ENCODE measurements at places on chromosomes 4 and X.

GRCh38 chr4:112076919-112077608 lies 68.2 kb upstream of the FAM241A start:
- no peak for DNase-seq

GRCh38 chr4:52312722-52313121 lies 261.6 kb downstream of the SPATA18 start:
- no peak for DNase-seq

GRCh38 chr4:184375027-184375426 lies 99.3 kb downstream of the IRF2 start:
- DNase-seq, result no peak

- no peak for DNase-seq
Measured at GRCh38 chrX:63330681-63331080, 20.5 kb downstream of the SPIN4 start.

DNA sequence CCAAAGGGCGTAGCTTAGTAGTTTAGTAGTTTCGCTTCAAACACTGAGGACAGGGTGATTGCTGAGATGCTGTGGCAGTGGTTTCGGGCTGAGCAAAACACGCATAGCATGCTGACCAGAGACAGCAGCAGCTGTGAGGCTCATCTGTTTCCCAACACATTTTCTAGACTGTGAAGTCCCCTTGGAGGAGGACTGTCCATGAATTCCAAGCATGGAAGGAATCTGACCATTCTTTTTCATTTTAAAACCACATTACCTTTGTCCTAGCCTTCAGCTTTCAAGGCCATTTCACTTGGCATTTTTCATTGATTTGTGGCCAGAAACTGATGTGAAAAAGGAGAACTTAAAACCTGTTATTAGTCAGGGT lies 240.9 kb downstream of the PALLD start:
- no peak for DNase-seq

DNA sequence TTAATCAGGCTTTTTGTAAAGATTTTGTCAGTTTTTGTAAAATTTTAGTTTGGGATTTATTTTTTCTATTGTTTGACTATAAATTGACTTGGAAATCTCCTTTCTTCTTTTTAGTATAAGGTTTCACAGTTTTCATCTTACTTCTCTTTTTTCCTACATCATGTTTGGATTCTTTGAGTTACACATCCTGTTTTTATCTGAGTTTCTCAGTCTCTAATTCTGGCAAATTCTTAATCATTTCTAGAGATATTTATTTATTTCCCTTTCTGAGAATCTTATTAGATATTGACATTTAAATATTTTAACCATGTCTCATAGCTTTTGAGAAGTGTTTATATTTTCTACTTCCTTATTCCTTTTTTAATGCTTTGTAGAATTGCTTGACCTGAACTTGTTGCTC lies 20.7 kb downstream of the USP53 start:
- no peak for DNase-seq

- no peak for DNase-seq
Measured at GRCh38 chr4:173943547-173943946, 339.9 kb downstream of the FBXO8 start.
